ENCODE measurements at places on chromosomes 2 and 18.

DNA sequence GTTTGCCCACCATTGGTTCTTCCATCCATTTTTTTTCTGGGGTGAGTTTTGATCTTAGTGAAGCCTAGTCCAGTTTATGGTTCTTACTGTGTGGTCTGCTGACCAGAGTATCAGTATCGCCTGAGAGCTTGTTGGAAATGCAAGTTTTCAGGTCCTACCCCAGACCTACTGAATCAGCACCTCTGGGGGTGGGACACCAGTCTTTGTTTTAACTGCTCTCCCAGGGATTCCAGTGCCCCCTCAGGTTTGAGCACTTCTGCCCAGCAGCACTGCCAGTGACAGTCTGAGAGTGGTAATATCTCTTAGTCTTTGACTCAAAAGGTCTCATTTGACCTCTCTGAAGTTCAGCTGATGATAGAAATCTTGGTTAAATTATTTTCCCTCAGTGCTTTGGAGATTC lies 269.3 kb downstream of the ALPK2 start:
- no peak for DNase-seq

DNA sequence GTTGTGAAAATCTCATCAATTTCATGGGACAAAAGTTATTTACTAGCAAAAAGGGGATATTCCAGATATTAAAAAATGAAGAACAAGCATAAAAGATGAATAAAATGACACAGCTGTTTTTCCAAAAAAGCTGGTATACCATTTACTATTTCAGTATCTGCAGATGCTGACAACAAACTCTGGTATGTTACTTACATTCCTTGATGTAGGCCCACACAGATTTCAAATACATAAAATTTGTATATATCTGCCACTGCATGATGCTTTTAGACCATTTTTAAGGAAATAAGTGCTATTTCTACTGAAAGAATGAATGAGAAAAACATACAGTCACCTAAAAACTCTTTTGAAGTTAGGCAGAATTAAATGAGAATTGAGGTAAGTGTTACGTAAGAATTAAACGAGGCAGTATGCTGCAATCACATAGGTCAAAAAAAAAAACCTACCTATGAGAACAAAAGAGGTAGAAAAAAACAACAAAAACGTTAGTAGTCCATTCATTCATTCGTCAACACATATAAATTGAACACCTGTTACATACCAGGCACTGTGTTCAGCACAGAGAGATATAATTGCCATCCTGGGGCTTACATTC lies 32.5 kb downstream of the ARL5A start:
- DNase-seq = no peak

GRCh38 chr2:40416486-40416885 lies 35.4 kb downstream of the SLC8A1 start:
- DNase-seq = no peak

- no peak for DNase-seq
Observed at GRCh38 chr2:226137201-226137811, 662.3 kb downstream of the IRS1 start.

GRCh38 chr2:207240649-207241048 lies 74.9 kb upstream of the KLF7 start:
- DNase-seq = no peak

DNA sequence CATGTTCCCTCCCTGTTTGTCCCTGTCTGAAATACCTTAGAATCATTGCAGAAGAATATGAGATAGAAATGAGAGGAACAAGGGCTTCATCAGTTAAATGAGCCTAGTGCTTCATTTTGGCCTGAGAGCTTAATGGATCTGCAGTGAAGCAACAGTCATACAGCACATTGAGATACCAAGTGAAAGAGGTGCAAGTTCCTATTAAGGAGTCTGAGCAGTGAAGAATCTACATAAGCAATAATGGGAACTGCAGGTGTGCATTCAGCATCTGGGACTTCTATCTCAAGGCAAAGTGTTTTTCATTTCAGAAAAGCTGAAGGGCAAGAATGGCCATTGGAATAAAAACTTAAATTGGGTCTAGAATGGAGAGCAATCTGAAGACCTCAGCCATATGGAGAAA lies 323.2 kb upstream of the SLC39A10 start:
- no peak for DNase-seq

DNA sequence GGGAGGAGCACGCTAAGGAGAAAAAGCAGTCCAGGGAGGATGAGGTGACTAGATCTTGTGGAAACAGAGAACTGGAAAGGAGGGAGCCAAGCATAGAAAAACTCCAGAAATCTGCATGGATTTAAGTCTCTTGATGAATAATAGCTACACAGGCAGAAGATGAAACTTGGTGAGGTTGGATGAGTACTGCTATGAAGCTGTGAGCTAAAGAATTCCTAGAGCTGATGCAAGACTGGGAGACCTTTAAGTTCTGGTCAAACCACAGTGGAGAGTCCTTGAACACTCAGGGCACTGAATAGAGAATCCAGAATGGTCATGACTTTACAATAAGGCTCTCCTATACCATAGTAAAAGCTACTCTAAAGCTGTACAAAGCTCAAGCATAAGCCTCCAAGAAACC lies 18.4 kb upstream of the PIEZO2 start:
- DNase-seq = no peak

GRCh38 chr2:158325782-158326340 lies 130.7 kb downstream of the CCDC148 start:
- DNase-seq = no peak

- no peak for DNase-seq
Observed at GRCh38 chr2:53654396-53654795, 113.2 kb upstream of the CHAC2 start.

GRCh38 chr2:229314117-229314516 lies 43.0 kb upstream of the PID1 start:
- DNase-seq = no peak

- DNase-seq = no peak
Observed at GRCh38 chr2:233131936-233132720, 72.0 kb downstream of the INPP5D start.

DNA sequence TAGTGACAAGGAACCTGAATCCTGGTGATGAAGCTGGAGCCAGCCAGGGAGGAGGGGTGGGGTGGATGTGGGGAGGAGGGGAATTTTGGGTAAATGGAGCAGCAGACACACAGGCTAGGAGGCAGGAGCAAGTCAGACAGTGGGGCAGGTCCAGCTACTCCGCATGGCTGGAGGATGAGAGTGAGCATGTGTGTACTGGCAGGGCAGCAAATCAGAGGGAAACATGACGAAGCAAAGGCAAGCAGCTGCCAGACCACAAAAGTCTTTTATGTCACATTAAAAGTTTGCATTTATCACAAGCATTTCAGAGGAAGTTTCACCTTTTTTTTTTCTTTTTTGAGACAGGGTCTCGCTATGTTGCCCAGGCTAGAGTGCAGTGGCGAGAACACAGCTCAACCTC lies 11.9 kb upstream of the KIDINS220 start:
- DNase-seq = no peak

- DNase-seq = peak; percentile 32
Observed at GRCh38 chr2:189412330-189412953, 28.8 kb upstream of the WDR75 start.

DNA sequence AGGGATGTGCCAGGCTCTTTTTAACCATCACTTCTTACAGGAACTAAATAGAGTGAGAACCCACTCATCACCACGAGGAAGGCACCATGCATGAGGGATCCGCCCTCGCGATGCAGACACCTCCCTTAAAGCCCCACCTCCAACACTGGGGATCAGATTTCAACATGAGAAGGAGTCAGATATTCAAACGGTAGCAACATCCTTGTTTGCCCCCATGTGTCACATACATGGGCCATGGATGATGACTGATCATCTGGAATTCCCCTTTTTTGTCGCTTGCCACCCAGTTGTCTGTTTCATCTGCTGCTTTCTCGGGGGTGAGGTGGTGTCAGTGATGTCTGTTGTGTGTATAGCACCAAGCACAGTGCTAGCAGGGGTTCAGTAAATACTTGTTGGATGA lies 57.9 kb downstream of the NCK2 start:
- DNase-seq = peak; percentile 54

- no peak for DNase-seq
Observed at GRCh38 chr2:187873132-187873531, 318.9 kb upstream of the TFPI start.

- no peak for DNase-seq
Observed at GRCh38 chr2:241925277-241925676, 55.7 kb downstream of the RTP5 start.

DNA sequence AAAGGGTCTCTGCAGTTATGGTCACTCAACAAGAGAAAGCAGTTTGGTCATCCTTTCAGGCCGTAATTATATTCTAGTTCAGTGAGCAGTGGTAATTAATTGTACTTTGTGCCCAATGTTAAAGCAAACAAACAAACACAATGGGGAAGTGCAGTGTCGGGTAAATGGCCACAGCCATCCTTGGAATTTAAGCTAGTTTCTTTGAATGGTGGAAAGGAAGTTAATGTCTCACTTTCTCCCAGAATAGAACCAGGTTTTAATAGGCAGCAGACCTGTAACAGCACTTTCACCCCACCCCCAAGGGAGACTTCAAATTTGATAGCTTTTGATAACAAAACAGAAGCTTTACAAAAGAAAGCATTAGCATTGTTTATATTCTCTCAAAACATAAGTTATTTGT lies 20.0 kb upstream of the ITGAV start:
- DNase-seq = no peak

GRCh38 chr2:133405252-133405651 lies 163.0 kb downstream of the NCKAP5 start:
- no peak for DNase-seq

GRCh38 chr18:58042826-58043490 lies 1.1 kb upstream of the NEDD4L start:
- DNase-seq = no peak

- no peak for DNase-seq
Observed at GRCh38 chr2:179842498-179843153, 18.8 kb downstream of the ZNF385B start.

GRCh38 chr2:62654423-62654791 lies 51.1 kb upstream of the EHBP1 start:
- no peak for DNase-seq

DNA sequence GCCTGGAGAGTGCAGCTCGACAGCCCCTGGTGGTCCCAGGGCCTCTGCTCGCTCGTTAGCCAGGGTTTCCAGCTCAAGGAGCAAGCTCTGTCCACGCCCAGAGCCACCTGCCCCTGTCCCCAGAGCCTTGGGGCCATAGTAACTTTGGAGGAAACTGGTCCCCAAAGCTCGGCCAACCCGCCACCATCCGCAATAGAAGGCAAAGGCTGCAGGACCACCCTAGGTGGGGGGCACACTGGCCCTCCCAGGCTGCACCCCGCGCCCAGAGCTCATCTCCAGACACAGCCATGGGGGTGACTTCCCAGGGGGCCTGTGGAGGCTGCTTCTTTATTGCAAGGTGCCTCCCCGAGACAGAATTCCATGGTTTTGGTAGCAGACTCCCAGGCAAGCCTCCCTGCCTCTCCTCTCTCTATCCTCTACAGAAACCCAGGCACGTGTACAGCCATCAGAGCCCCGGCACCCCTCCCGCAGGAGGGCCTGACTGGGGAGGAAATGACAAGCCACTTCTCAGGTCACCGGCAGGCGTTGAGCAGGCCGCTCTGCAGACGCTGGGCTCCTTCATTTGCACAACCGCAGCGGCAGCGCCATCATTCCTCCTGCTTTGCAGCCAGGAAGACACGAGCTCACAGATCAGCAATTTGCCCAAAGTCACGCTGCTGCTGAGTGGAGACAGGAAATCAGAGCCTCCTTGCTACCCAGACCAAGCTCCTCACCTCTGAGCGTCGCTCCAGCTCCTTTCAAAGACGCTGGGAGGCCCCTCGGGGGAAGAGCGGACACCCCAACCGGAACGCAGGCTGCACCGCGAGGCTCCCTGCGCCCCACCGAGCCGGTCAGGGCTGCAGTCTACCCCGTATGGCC lies 80.2 kb downstream of the NDUFA10 start:
- DNase-seq = peak; percentile 29

DNA sequence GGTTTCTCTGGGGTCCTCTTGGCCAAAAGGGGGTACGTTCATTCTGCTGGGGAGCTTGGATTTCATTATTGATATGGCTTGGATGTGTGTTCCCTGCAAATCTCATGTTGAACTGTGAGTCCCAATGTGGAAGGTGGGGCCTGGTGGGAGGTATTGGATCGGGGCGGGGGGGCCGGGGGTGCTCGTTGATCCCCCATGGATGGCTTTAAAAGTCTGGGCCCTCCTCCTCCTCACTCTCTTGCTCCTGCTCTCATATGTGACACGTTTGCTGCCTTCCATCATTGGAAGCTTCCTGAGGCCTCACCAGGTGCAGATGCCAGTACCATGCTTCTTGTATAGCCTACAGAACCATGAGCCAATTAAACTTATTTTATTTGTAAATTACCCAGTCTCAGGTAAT lies 11.8 kb downstream of the DBI start:
- DNase-seq = no peak

GRCh38 chr2:33796511-33796910 lies 197.4 kb upstream of the FAM98A start:
- DNase-seq = no peak

GRCh38 chr2:168196764-168197180 lies 50.6 kb downstream of the STK39 start:
- DNase-seq = no peak

DNA sequence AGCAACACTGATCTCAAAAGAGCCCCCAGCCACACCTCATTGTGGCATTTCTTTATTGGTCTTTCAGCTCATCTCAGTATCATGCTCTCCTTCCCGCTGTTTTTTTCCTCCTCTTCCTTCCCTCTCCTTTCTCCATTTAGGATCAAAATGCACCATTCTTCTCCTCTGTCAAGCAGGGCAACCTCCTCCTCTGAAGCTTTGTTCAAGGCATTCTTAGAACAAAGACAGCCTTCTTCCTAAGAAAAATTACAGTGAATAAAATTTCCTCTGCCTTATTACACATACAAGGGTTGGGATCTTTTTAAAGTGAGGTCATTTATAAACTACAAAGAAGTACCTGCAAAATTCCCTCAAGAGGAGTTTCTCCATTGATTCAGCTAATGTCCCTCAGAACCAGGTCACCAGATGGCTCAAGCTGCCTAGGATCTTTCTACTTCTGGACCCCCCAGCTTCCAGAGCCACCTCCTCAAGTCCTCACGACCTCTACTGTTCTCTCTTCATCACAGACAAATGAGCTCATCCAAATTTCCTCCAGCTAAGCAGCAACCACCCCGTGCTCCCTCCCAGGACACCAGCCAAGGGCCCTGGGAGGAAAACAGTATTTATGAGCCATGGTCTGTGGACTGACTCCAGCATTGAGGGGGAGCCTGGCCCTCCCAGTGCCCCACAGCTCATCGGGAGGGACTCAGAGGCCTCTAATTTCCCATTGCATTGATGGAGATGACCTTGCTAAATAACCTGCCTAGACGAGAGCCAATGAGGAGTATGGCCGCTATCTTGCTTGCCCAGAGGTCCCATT lies 18.0 kb downstream of the SFXN5 start:
- DNase-seq = no peak

GRCh38 chr2:60347781-60348180 lies 205.7 kb downstream of the BCL11A start:
- DNase-seq = no peak

- DNase-seq = no peak
Observed at GRCh38 chr18:2146092-2146491, 425.2 kb downstream of the METTL4 start.
